ENCODE measurements at places on chromosomes 16 and 17.

DNA sequence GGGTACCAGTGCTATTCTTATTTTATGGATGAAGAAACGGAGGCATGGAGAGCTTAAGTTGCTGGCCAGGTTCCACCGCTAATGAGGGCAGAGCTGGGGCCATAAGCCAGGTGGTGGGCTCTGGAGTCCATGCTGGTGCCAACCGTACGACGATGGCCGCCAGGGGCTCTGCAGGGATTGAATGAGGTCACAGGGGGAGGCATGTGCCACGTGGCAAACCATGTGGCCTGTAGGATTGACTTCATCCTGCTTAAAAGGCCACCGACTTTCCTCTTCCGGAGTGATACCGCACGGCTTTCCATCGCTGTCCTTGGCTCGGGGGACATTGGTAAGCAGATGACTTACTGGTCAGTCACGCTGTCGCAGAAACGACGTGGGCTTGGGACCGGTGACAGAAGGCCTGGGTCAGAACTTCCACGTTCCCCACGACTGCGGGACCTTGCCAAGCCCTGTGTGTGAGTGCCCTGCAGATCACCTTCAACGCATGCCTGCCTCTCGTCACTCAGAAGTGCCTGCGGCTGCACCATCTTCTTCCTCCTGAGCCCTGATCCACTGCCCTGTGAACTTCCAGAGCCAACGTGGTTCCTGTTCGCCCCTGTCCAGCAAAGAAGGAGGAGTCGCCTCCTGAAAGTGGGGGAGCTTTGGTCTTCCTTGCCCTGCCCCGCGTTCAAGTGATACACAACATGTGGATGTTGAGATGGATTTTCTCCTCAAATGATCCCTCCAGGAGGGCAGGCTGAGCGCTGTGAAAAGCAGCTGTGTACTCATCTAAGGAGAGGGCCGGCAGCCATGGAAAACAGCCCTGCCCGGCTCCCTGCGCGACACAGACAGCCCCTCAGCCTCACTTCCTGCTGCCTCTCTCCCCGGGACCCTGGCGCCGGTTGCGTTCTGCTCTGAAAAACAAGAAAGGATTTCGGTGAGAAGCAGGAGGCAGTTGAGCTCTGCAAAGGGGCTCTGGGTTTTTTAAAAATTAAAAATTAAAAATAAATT lies 176.7 kb downstream of the C16orf95 start:
- DNase-seq, result no peak

- DNase-seq, result no peak
These were observed 200.3 kb downstream of the CYLD start for GRCh38 chr16:50942143-50942542.

DNA sequence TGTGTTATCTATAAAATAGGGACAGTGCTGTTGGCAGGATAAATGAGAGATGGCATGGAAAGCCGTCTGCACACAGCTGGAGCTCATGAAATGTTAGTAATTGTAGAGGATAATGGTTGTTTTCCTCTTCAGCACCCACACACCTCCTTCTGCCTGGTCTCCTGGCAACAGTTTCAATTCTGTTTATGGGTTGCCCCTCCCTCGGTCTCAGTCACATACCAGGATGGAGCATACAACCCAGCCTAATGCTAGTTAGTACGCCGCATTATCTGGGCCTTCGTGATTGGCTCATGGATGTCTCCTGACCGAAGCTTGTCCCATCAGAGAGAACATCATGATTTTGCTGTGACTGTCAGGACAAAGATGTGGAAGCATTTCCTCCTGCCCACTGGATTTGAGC lies 126.2 kb upstream of the WSCD1 start:
- DNase-seq, result no peak

DNA sequence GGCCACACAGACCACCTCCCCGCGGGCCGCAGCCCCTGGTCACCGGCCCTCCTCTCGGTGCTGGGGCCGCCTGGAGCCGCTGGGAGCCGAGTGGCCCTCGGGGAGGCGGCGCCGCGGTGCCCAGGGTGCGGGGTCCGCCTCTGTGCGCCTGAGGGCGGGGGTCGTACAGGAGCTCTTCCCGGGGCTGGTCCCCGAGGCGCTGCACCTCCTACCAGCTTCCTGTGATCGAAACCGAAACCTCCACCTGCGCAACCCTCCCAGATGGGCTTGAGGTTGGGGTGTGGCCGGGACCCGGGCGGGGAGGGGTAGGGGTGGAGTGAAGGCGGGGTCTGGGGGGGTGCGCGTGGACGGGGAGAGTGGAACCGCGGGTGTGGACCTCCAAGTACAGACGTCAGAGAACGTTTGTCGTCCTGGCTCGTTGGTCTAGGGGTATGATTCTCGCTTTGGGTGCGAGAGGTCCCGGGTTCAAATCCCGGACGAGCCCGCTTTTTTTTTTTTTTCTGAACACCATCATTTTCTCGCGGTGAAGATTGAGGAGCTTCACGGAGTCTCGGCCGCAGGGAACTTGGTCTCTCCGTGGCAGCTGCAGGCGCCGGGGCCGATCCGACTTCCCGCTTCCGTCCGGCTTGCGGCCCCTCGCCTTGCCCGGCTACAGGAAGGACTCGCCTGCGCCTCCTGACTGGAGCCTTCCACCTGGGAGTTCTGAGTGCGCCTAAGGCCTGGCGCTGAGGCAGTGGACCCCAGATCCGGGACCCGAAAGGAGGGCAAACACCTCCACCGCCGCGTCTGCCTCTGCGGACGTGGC lies 23.9 kb downstream of the ZNF213 start:
- peak; percentile 94 for DNase-seq

DNA sequence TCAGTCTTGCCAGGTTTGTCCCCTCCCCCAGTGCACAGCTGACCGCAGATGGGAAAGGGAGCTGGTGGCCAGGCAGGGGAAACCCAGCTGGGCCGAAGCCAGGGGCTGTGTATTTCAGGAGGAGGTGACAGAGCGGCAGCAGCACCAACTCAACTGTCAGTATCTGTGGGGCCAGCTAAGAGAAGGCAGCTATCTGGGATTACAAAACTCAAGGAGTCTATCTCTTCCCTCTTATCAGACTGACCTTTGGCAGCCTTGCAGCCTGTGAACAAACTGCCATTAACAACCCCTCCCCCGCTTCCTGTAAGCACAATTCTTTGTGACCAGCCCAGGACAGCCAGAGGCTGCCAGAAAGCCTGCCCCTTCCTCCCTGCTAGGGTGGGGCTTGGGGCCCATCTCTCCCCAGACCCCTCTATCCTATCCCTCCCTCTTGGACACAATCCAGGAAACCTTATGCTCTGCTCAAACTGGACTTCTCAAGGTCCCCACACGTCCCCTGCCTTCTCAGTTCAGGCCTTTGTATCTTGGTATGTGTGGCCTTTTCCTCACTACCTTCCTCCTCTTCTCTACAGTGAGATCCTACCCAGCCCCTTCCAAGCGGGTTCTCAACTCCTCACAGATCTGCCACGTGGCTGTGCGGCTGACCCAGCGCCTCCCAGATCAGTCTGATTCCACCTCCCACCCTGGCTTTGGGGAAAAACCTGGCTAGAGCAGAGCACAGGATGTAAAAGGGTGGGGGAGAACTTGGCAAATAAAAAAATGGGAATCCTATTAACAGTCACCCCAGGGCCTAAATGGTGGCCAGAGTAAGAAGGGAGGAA lies 10.5 kb downstream of the ST3GAL2 start:
- DNase-seq, result peak; percentile 52

- no peak for DNase-seq
These were observed 8.8 kb upstream of the GJD3 start for GRCh38 chr17:40373324-40373723.

DNA sequence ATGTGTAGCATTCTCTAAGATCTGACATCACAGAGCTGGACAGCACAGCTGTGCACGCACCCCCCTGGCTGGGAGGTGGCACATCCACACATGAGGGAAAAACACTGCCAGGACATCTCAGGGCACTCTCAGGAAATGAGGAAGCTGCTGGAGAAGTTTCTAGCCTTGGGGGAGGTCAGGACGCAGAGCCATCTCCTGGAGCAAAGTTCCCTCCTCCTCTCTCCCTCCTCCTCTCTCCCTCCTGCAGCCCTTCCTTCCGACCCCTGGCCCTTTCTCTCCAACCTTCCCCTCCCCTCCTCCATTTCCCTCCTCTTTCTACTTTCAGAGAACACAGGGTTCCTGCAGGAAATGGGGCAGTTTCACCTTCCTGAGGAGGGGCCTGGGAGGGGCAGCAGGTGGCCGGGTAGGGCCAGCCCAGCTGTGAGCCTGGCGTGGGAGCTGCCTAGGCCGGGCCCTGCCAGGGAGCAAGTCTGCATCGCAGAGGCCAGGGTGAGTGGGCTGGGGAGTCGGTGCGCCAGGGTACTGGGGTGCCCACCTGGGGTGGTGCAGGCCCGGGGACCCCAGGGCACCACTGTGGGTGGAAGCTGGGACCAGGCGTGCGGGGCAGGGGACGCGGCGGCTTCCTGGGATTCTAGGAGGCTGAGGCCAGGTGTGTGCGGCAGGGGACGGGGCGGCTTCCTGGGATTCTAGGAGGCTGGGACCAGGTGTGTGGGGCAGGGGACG lies at the start of gene DPEP1:
TSS of gene DPEP1 (plus strand) at position 412 of the 723 bp plus-strand sequence. CDS start 16,769 bp downstream, outside the sequence.
- DNase-seq, result no peak

DNA sequence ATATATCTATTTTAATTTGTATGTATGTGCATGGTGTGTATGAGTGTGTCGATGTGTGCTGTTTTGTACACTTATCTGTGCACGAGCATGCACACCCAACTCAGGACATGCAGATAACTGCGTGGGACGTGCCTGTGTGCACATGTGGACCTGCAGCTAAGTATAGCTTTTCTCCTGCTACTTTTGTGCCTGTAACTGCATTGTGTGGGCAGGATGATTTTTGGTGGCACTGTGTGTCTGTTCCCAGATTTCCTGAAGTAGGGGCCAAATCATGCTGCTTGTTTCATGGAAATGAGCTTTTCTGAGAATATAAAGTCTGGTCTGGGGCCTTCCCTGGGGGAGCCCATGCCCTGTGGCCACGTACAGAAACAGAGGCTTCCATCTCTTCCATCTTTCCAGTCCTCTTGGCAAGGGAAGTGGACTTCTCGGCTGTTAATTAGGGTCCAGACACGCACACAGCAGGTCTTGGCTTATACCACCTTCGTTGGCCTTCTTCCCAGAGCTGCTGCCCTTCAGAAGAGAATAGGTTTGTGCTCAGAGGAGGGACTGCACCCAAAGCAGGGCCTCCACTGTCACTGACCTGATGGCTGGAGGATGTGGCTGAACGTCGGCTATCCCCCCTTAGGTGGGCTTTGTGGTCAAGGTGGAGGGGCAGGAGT lies 30.2 kb downstream of the SPNS3 start:
- no peak for DNase-seq

GRCh38 chr16:12868788-12869187 lies 32.6 kb upstream of the SHISA9 start:
- DNase-seq, result no peak

DNA sequence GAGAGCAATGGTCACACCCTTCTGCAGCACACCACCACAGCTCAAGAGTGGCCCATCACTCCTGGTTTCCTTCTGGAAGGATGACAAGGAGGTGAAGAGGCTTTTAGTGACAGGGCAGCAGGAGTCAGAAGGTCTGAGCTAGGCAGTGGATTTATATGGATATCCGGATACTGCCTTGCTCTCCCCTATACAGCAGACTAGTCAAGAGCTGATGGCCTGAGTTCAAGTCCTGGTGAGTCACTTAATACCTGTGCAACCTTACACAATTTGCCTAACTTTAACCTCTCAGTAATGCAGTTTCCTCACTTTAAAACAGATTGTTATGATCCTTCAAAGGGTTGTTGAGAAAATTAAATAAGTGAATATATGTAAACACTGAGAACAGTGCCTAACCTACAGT lies 22.9 kb downstream of the MYO18A start:
- no peak for DNase-seq

GRCh38 chr17:7060165-7060891 lies 16.4 kb upstream of the SLC16A11 start:
- DNase-seq, result no peak

DNA sequence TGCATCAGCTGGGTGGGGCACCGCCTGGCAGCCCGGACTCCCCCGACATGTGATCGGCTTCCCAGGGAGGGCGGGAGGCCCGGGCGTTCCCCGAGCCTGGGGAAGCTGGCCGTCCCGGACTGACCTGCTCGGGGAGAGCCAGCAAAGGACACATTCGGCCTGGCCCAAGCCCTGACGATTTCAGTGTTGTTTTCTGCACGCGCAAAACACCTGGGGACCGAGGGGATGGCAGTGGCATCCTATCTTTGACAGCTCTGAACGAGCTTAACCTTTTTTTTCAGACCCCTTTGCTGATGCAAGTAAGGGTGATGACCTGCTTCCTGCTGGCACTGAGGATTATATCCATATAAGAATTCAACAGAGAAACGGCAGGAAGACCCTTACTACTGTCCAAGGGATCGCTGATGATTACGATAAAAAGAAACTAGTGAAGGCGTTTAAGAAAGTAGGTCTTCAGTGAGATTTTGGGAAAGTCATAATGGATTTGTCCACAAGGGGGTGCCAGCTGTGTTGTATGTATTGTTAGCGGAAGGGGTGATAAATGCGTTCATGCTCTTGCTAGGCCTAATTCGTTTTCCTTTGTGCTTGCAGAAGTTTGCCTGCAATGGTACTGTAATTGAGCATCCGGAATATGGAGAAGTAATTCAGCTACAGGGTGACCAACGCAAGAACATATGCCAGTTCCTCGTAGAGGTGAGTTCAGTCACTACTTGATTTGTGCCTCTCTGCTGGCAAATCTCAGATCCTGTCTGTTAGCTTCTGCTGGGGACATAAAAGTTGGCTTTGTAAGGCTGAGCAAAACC lies 1.0 kb downstream of the EIF1 start:
- no peak for DNase-seq

DNA sequence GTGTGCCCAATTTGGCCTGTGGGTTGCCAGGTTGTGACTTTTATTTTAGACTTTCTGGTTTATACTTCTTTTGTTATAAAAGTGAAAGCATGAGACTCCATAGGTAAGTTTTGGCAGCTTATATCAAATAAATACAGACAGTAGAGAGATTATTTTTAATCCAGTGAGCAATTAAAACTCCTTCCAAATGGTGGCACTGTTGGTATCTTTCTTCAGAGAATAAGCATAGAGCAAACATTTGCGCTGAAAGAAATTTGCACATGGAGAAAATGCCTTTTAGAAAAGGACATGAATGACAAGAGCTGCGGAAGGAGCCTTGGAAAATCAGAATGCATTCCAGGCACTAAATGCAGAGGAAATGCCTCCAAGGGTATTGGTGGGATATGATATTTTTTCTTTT lies 46.1 kb upstream of the DNAJA2 start:
- no peak for DNase-seq

- peak; percentile 60 for DNase-seq
These were observed 58.5 kb downstream of the HS3ST3B1 start for GRCh38 chr17:14359163-14360020.

- no peak for DNase-seq
These were observed 47.5 kb downstream of the OR1D5 start for GRCh38 chr17:3015890-3016289.

DNA sequence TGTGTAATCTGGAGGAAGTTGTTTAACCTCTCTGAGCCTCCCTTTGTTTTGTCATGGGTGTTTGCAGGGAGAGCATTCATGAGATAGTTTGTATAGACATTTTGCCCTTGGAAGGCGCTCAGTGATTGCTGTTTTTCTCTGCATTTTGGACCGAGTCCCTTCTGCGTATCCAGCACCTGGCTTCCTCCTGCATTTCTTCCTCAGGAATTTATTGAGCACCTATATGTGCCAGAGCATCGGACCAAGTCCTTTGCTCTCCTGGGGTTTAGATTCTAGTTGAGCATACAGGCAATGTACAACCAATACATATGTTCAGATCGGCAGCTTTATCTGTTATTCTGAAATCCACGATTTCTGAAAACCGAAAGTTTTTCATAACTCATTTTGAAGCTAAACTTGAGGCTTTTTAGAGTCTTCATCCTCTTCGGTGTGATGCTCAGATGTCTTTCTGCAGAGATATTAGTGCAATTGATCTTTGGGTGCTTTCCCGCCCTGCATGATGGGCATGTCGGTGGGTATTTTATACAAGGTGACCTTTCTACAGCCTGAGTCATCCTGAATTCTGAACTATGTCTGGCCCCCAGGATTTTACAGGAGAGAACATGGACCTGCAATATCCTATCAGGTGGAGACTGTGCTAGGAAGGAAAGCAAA lies 4.1 kb downstream of the IL4R start:
- no peak for DNase-seq
